Large intestine (tissue), 12 donors: ENCODE measurements at places on chromosomes 2 and 18. TPM values are rescaled to one million over a fixed set of nuclear protein-coding genes. Genes with fewer than 3 reads are reported as not detected.
A peak's percentile ranks its signal among the peaks of the same experiment; 100 is the strongest.

DNA sequence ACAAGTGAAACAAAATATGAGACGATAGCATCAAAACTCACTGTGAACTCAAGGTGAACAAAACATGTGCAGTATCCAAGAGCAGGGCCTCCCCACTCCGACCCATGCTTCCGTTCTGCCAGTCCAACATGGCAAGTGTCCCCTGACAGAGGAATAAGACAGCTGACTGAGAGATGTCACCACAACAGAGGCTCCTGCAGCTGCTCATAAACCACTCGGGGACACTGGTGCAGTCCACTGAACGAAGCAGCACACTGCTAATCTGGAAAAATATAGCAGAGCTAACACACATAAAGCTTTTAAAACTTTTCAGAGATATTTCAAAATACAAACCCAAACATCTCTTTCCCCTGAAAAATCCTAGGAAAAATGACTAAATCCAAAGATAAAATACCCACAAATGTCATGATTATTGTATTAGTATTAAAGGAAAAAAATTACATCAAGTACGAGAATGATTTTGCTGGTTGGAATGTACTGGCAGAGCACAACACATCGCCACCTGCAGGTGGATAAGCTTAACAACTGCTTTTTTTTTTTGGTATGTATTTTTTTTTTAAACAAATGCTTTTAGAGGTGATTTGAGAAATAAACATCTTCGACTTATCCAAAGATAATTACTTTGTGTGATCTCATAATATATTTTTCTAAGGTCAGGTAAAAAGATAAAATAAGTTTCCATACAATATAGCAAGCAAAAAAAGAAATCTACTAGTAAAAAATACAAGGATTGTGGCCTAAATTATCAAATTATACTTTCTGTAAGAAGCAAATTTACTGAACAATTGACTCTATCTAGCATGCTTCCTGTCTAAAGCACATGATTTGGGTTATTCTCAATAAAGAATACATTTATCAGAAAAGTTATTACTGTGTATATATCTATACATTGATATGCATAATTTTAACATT lies 18.6 kb downstream of the THADA start:
- no peaks in the 10 kb centered on the region for H3K4me1 ChIP-seq
- H3K27ac ChIP-seq: no peak overlapping the region
- peak; percentile 31 for DNase-seq
- H3K36me3 ChIP-seq: peaks cover 46% of the 10 kb centered on the region
- no peak overlapping the region for H3K4me3 ChIP-seq

DNA sequence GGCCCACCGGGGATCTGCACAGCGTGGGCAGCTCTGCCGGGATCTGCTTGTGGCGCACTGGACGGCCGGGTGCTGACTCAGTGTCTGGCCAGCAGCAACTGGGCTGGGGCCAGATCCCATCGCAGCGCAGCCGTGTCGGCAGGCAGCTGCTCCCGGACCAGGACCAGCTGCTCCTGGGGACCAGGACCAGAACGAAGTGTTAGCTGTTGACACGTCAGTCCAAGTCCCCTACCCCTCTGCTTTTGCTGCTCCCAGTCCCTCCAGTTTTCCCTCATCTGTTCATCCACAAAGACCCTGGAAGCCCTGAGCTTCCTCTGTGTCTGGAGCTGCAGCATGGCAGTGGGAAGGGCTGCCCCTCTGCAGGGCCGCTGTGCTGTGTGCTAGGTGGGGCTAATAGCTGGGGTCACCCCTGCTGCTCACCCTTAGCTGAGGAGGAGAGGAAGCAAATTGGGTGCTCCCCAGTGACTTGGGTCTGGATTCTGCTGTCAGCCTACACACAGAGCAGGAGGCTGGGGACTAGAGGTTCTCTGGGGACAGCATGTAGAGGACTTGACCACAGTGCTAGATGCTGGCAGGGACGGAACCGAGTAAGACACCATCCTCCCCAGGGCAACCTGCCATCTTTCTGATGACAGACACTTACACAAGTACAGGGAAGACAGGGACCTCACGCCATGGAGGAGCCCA lies 16.9 kb upstream of the KIF1A start:
- DNase-seq: no peak
- no peak overlapping the region for H3K27ac ChIP-seq
- H3K27me3 ChIP-seq: peaks cover 22% of the 10 kb centered on the region

GRCh38 chr2:65292461-65293011 lies 64.9 kb downstream of the ACTR2 start:
- no peak overlapping the region for H3K27ac ChIP-seq
- H3K36me3 ChIP-seq: no peaks in the 10 kb centered on the region
- H3K4me3 ChIP-seq: no peak overlapping the region
- H3K27me3 ChIP-seq: no peaks in the 10 kb centered on the region

GRCh38 chr2:207363761-207364290 lies 165.9 kb upstream of the CREB1 start:
- no peak overlapping the region for H3K4me3 ChIP-seq
- H3K27ac ChIP-seq: no peak overlapping the region
- H3K36me3 ChIP-seq: no peaks in the 10 kb centered on the region
- no peaks in the 10 kb centered on the region for H3K27me3 ChIP-seq
- no peak for DNase-seq
- H3K4me1 ChIP-seq: no peaks in the 10 kb centered on the region

- no peak for DNase-seq
- H3K36me3 ChIP-seq: no peaks in the 10 kb centered on the region
- H3K4me1 ChIP-seq: no peaks in the 10 kb centered on the region
- H3K4me3 ChIP-seq: no peak overlapping the region
- H3K27ac ChIP-seq: no peak overlapping the region
- H3K27me3 ChIP-seq: no peaks in the 10 kb centered on the region
These were observed 400.8 kb upstream of the MMADHC start for GRCh38 chr2:149988361-149988760.

DNA sequence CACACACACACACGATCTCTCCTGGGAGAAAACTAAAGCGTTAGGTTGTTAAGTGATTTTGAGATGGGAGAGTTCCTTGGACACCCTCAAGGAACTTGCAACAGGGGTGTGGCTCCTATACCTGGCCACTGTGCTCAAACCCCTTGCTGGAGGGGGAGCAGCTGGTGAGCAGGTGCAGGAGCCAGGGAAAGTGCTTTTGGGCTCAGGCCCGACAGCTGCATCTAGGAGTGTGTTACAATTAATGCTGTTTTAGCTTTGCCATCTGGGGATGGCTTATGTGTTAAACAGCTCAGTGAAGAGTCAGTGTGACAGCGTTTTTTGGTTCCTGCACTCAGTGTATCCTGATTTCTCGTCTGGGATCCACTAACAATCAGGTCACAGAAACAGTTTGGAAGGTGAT lies 510.8 kb downstream of the TRIB2 start:
- H3K4me1 ChIP-seq: no peaks in the 10 kb centered on the region
- H3K4me3 ChIP-seq: no peak overlapping the region
- no peak overlapping the region for H3K27ac ChIP-seq
- no peaks in the 10 kb centered on the region for H3K36me3 ChIP-seq
- no peaks in the 10 kb centered on the region for H3K27me3 ChIP-seq

DNA sequence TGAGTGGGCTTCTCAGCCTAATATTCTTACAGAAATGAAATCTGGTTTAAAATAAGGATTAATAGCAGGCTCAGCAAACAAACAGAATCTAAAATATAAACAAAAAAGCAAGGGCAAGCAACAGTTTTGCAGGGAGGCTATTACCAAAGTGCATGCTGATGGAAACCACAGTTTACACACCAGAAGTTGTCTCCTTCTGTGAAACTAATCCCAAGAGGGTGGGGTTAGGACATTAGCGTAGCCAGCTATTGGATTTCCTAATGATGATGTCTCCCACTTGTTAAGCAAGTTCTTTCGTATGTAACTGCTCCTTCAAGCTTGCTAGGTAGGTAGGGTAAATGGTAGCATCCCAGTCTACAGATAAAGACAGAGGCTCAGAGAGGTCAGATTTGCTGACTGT lies 65.0 kb upstream of the TSPYL6 start:
- no peaks in the 10 kb centered on the region for H3K27me3 ChIP-seq
- no peak overlapping the region for H3K4me3 ChIP-seq
- H3K4me1 ChIP-seq: no peaks in the 10 kb centered on the region

The SERPINB12 gene
- not detected for polyA plus RNA-seq
